ENCODE measurements at places on chromosomes 1 and 21.

DNA sequence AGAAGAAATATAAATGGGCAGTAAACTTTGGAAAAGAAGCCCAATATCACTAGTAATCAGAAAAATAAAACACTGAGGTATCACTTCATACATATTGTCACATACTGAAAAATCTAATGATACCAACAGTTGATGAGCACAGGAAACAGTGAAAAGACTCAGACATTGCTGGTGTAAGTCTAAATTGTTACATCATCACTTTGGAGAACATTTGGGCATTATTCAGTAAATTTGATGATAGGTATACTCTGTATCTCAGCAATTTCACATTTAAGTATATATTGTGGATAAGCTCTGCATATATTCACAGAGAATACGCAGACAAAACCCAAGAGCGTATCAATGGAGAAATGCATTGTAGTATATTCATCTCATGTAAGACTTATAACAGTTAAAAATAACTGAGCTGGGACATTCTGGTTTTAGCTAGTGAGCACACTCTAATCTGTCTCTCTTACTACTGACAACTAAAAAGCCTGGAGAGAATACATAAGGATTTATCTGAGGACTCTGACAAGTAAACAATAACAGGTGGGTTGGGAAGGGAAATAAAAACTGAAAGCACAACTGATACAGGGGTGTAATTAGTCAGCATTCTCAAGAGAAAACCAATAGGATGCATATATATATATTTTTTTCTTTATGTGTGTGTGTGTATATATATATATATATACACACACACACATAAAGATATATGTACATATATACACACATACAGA lies 212.7 kb upstream of the JUN start:
- DNase-seq, result no peak

DNA sequence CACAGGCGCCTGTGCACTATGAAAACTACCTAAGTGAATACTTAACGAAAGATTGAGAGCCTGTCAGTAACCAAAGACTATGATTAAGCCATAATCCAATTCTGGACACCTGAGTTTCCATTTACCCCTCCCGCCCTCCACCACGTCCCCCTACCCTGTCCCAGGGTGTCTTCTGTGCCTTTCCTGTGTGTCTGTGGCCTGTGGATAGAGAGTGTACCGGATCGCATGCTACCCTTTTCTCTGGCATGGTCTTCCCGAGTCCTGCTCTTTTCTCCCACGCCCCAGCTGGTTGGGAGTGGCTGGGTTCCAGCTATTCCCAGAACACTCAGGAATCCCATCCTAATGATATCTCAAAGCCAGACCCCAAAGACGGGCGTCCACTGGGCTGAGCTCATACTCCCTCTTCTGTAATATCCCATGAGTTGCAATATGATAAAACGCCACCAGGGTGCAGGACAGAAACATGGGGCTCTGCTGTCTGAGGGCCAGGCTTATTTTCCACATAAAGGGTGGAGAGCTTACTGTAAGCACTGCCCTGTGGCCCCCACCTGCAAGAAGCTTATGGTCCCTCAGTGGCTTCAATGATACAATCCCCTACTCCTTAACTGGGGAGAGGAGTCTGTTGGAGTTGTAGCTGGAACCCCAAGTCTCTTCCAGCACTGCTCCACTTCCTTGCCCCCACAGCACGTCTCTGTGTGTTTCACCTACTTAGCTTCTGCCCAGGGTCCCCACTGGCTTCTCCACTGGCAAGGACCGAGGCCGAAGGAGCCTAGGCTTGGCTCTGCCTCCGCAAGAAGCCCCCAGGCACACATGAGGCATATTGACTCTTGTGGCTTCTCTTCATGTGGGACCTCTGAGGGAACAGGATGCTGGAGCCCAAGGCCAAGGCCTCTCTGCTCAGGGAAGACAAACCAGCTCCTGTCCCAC lies 17.6 kb upstream of the ALX3 start:
- DNase-seq, result peak; percentile 47

DNA sequence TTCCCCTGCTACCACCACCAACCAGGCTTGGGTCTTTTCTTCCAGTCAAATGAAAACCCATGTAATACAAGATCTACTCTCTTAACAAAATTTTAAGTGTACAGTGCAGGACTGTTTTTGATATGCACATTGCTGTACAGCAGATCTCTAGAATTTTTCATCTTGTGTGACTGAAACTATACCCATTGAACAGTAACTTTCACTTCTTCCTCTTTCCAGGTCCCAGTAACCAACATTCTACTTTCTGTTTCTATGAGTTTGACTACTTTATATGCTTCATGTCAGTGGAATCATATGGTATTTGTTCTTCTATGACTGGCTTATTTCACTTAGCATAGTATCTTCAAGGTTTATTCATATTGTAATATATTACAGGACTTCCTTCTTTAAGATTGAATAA lies 45.3 kb upstream of the PLPPR4 start:
- DNase-seq, result no peak

DNA sequence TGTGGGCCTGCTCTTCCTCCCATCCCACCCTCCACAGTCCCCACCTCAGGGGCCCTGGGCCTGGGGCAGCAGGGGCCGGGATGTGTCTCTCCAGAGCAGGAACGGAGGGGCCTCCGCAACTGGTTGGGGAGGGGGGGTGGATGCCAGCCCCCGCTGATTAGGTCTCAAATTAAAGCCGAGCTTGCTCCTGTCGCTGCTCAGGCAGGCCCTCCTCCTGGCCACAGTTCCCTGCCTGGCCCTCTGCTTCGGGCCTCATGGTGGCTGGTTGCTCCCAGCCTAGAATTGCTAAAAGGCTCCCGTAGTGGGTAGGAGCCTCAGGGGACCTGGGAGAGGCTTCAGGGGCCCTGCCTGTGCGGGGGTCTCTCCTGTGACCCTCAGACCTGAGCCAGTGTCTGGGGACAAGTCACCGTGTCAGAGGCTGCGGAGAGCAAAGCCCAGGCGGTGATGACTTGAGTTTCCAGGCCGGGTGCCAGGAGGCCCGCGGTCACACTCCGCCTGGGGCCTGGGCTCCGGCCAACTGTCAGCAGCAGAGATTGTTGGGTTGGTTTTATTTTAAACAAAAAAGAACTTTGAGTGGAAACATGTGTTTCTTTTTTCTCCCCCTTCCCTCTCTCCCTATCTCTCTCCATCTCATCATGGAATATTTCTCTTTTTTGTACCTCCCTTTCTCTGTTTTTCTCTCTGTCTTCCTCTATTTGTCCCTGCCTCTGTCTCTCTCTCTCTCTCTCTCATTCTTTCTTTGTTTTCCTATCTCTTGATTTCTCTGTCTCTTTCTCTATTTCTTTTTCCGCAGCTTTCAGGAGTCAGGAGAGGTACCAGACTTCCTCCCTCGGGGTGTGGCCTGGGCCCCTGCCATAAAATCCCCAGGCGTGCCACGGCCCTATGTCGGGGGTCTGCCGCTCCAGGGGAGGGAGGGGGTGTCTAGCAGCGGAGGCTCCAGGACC lies 20.0 kb upstream of the EPHA2 start:
- peak; percentile 79 for DNase-seq

- DNase-seq, result no peak
Measured at GRCh38 chr1:207971331-207972219, 60.6 kb upstream of the CD34 start.

DNA sequence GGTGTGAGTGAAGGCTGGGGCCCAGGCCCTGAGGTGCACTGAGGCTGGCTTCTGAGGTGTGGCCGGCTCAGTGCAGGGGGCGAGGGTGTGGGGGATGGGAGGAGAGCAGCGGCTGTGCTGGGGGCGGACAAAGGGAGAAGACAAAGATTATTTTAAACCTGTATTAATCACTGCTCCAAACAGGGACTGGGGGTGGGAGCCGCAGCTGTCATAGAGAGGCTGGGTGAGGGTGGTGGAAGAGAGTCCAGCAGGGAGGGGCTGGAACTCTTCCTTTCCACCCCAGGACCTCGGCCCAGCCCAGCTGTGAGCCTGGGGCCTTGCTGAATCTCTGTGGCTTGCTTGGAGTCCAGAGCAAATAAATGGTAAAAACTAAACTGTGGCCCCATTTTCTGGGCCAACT lies 106.9 kb downstream of the KCND3 start:
- no peak for DNase-seq

DNA sequence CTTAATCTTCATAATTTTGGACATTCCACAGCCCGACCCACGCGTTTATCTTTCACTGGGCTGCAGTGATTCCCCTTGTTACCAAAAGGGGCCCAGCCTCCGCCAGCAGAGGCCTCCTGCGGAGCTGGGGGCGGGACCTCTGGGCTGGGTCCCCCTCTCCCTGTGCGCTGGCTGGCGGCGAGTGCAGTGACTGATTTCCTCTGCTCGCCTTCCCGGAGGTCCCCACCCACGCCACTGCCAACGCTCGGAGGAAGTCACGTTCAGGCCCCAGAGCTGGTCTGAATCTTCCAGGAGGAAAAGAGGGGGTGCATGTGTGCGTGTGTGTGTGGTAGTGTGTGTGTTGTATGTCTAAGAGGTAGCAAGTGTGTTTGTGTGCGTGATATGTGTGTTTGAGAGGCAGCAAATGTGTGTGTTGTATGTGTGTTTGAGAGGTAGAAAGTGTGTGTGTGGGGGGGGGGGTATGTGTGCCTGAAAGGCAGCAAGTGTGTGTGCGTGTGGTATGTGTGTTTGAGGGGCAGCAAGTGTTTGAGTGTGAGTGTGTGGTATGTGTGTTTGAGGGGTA lies 35.0 kb upstream of the JAK1 start:
- DNase-seq, result no peak

DNA sequence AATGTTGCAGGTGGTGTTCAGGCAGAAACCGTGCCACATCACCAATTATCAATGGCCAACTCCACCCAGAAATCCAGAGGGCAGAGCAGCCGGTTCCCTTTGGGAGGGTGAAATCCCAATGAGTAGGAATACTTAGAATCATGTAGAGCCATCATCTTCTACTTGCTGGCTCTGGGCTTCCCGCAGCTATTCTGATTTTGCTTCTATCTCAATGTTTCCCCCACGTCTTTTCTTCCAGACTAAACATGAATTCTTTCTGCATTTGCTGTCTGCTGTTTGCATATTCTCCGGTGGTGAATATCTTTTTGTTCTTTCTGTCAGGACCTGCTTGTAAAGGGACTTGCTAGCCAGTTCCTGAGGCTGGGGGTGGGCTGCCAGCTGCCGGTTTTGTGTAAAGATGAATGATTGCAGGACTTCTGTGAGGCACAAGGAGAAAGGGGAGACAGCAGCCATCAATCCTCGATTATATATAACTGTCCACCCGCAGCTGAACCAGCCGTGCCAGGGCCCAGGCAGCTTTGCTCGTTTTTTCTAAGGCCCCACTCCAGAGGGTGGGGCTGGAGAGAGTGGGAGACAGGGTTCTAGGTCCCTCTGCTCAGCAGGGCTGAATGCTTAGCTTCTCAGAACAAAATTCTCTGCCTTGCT lies 33.2 kb downstream of the PRAMEF20 start:
- no peak for DNase-seq

DNA sequence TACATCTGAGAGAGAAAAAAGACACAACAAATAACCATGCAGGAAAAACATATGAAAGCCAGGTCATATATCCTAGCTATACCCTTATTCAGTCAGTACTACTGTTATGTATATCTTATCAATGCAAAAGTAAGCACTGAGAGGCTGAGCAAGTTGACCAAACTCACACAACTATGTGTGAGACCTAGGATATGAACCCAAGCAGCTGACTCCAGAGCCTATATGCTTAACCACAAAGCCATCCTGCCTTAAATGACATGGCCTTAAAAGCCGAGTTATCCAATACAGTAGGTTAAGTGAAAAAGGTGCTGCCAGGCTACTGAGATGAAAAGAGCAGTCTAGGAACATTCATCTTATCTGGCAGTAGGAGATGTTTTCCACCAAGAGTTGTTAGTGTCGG lies 151.6 kb downstream of the RERE start:
- DNase-seq, result no peak

GRCh38 chr1:54052431-54052933 lies 522 bp downstream of the TMEM59 start:
- DNase-seq, result peak; percentile 30

DNA sequence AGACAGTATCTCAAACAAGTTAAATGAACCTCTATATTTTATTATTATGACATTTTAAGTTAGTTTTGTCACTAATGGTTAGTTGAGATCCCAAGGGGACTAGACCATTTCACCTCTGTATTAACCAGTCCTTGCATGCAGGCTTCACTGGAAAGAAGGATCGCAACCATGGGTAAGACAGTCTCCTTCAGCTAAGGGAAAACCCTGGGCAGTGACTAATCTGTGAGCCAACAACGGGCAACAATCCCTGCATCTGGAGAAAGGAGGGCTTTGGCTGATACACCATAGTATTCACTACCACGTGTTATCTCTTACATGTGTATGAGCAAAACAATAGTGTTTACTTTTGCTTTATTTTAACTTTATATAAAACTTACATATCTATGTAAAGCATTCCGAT lies 708.8 kb upstream of the CHRM3 start:
- no peak for DNase-seq

GRCh38 chr1:218939095-218939494 lies 234.6 kb upstream of the LYPLAL1 start:
- DNase-seq, result no peak

DNA sequence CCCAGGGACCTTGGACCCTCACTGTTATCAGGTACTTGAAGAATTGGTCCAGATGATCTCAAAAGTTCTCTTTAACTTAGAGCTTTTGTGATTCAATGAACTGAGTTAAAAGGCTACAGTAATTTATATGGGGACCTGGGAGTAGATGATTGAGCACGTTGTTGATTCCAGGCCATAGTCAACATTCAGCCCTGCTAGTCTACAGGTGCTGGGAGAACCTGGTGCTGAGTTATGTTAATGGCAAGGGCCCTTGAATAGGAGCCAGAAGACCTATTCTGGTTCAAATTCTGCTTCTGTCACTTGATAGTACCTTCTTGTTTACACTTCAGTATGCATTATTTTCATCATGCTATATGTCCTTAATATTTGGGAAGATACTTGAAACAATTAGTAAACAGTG lies 11.2 kb downstream of the DYRK3 start:
- no peak for DNase-seq

DNA sequence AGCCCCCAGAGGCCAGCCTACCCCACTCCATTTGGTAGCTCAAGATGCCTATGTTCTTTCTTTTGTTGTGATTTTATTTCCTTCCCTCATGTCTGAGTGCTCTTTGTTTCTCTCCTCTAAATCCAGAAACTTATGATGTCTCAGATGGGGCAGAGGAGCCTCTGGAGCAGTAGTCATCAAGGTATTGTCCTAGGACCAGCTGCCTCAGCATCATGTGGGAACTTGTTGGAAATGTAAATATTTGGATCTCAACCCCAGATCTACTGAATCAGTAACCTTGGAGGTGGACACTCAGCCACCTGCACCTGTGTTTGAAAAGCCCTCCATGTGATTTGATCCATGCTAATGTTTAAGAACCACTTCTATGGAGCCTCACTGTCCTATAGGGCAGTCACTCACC lies 593.1 kb upstream of the PLXNA2 start:
- DNase-seq, result no peak

- DNase-seq, result no peak
Measured at GRCh38 chr1:46687921-46688509, 16.4 kb downstream of the TEX38 start.
